ENCODE measurements at places on chromosomes 6 and 20.

GRCh38 chr6:108768792-108769524, 79.3 kb upstream of the ARMC2 start:
- DNase-seq = no peak

DNA sequence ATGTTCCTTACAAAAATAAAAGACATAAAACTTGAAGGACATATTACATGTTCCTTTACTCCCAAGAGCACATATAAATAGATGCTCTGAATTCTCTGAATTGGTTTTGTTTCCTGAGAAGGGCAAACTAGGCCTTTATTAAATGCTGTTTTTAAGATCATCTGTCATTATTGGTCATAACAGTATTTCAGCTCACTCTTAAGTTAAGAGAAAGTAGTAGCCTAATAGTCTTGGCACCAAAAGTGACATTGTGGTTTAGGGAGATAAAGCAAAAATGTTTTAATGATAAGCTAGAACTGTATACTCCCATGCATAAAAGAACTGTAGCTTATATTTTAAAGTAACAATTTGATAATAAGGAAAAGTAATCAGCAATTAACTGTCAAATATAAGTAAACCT, 361.1 kb upstream of the PTCHD4 start:
- DNase-seq = no peak

- no peak for DNase-seq
Measured at GRCh38 chr20:8007490-8007889, 12.1 kb downstream of the TMX4 start.

- DNase-seq = no peak
Measured at GRCh38 chr6:121826156-121826810, 390.8 kb downstream of the GJA1 start.

- no peak for DNase-seq
Measured at GRCh38 chr6:75791881-75792280, 42.8 kb downstream of the MYO6 start.

Data from HEK293T (cell line).